Lower lobe of right lung (tissue), 2 donors: ENCODE measurements at places on chromosomes 1 and 21. TPM values are rescaled to one million over a fixed set of nuclear protein-coding genes. Genes with fewer than 3 reads are reported as not detected.

OLFML2B gene
- total RNA-seq: 19.1 TPM

ST6GALNAC3 gene
- total RNA-seq: 8.8 TPM

MTX1 gene
- 27.9 TPM for total RNA-seq

RAB13 gene
- total RNA-seq: 103 TPM

FOXD2 gene
- total RNA-seq: 0.44 TPM

HMCN1 gene
- total RNA-seq: 28.0 TPM

CR1L gene
- 1.3 TPM for total RNA-seq

LUZP1 gene
- total RNA-seq: 32.5 TPM

ALPL gene
- total RNA-seq: 123 TPM

CDC20 gene
- 2.4 TPM for total RNA-seq

CFHR2 gene
- total RNA-seq: not detected

CSF1 gene
- total RNA-seq: 64.3 TPM

TRPM2 gene
- 17.9 TPM for total RNA-seq

HFM1 gene
- 1.2 TPM for total RNA-seq

FALEC gene
- not detected for total RNA-seq

TARBP1 gene
- 24.6 TPM for total RNA-seq

NADK gene
- total RNA-seq: 133 TPM

SLC9C2 gene
- total RNA-seq: 1.4 TPM

LCE3E gene
- total RNA-seq: not detected

C1orf210 gene
- total RNA-seq: 19.1 TPM
